ENCODE measurements at places on chromosomes 7 and 10.

GRCh38 chr7:51785876-51786275 lies 469.3 kb upstream of the COBL start:
- no peak for DNase-seq

DNA sequence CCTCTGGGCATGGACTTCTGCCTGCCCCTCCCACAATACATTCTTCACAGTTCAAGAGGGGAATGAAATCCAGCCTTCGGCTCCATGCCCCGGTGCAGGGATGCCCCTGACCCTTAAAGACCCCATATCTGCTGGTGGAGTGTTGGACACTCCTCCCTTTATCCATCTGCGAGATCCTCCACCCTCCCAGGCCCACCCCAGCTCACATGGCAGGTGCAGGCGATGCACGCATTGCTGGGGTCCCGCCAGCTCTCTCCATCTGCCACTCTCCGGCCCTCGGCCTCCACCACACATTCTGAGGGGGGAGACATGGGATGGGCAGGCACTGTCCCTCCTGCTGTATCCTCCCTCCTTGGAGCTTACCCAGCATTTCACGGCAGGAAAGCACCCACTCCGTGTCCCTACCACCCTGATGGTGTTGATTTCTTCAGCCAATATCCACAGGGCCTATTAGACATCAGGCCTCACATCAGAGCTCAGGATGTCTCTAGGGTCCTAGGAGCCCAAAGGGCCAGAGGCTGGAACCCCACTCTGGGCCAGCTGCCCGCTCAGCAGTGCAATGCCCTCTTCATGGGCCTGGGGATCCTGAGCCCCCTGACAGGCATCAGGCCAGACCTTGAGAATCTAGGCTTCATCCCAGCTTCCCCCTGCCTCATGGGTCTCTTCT lies 18.3 kb downstream of the ATP6V1F start:
- no peak for DNase-seq

DNA sequence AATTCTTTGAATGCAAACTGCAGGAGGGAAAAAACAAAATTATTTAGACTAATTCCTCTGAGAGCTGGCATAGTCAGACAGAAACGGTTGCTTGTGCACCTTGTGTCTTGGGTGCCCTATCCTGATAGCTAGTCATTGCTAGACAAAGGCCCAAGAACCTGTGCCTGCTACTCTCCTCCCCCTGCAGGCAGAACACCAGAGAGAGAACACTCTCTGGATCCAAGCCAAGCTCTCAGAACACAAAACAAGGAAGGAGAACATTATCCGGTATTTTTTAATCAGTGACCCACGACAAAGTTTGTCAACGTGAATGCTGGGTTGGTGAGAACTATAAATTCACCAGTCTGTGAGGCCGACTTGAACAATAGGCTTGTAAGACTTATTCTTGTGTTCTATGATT lies 18.8 kb upstream of the PPP1R9A start:
- DNase-seq = no peak

- DNase-seq = no peak
These were observed 20.8 kb downstream of the PILRA start for GRCh38 chr7:100394077-100394476.

DNA sequence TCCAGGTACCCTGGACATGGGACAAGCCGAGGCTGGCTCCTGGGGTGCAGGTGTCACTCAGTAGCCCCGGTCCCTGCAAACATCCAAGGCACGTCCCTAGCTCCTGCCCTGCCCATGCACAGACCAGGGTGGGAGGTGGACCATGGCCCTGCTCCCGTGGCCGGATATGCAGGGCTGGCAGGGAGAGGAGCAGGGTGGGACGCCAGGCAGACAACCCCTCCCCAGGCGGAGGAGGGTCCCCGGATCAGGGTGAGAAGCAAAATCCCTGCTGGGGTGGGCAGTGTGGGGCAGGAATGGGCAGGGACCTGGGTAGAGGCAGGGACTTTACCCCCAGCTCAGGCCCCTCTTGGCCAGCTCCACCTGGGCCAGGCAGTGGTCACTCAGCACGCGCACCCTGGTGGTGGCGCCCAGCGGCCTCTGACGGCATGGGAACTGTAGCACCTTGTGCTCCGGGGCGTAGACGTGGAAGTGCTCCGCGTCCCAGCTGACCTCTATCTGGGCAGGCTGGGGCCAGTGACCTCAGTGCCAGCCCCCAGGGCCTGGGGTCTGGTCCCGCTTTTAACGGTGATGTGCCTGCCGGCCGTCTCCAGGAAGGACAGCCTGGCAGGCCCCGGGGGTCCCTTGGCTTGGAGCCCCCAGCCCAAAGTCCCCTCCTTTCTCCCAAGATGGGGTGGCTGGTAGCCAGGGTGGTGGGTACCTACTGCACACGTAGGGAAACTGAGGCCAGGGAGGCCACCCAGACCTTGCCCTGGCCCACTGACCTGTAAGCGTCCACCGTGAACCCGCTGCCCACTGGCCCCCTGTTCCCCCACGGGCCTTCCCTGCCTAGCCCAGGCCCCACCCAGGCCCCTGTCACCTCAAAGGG lies 1.2 kb downstream of the GRIFIN start:
- DNase-seq = no peak

DNA sequence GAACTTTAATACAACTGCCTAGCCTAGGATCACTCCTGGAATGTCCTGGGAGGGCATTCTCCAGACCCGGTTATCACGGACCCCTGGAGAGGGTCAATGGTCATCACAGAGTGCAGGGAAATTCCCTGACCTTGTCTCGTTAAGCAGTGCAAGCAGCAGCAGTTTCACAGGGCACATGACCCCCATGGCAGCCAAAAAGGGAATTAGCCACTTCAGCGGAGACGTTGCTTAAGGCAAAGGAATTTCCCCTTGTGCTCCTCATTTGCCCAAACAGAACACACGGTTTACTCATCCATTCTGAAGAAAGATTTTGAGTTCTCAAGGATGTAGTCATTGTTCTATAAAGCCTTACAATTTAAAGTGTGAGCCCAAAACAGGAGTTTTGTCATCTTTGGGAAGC lies 260.3 kb downstream of the SNX13 start:
- no peak for DNase-seq

GRCh38 chr10:63884426-63884825 lies 363.2 kb downstream of the REEP3 start:
- DNase-seq = no peak

GRCh38 chr7:92697012-92697411 lies 106.8 kb upstream of the FAM133B start:
- no peak for DNase-seq

- DNase-seq = no peak
These were observed 5.7 kb upstream of the PPP2R2D start for GRCh38 chr10:131895116-131895515.
